ENCODE measurements at places on chromosomes 2 and 18. TPM values are rescaled to one million over a fixed set of nuclear protein-coding genes. Genes with fewer than 3 reads are reported as not detected.

FKBP1B gene
- total RNA-seq: 0.64 TPM

SLC40A1 gene
- total RNA-seq: 1.6 TPM

DNA sequence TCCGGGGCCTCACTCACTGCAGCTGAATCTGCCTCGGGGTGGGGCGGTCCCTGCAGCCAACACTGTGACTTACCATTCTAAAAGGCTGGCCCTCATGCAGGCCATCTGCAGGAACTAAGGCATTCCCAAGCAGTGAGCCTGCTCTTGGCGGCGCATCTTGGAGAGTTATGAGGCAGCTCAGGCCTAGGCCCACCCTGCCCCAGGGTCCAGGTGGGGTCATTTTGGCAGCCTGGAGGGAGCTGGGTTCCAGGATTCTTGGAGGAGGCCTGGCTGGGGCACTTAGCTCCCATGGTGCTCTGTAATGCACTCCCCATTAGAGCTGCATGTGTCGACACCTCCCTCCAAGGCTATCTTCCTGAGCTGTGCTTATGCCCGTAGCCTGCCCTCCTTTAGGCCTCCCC is 14.8 kb upstream of the BIN1 start:
- DNase-seq: no peak

DNA sequence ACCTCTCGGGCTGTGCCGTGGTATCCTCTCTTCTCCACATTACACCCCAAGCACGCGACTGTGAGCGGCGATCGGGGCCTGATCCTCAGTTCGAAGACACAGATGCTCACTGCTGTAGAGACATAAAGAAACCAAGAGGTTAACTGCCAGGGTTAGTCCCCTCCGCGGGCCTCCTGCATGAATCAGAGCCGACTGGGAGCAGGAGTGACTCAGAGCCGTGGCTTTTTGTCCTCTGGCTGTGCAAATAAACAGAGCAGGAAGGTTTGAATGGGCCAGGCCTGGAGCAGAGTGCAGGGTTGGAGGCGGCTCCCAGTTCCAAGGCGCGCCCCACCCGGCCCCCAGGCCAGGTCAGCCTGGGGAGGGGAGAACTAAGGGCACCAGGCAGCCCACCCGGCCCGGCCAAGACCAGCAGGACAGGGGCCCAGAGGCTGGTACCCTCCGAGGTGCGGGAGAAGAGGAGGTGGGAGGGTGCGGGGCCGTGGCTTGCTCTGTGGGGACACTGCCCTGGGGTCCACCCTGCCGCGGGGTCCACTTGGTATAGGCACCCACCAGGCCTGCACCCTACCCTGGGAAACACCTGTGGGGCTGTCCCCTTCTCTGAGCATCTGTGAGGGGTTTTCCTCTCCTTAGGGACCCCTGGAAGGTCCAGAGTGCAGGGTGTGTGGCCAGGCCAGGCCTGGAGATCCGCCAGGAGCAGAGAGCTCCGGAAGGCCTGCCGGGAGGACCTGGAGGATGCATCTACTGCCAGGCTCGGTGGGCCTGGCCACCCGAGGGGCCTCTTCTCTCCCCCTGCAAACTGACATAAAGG is 16.5 kb downstream of the TWIST2 start:
- peak; percentile 50 for DNase-seq

ADCYAP1 gene
- total RNA-seq: not detected

- no peak for DNase-seq
Observed at GRCh38 chr2:217249121-217250012, 389.5 kb upstream of the TNP1 start.

GRCh38 chr2:165251366-165251765 is 12.2 kb downstream of the SCN2A start:
- DNase-seq: no peak

- DNase-seq: no peak
Observed at GRCh38 chr2:141714496-141714895, 416.3 kb downstream of the LRP1B start.

MOCOS gene
- 0.36 TPM for total RNA-seq

- no peak for DNase-seq
Observed at GRCh38 chr2:127362971-127363370, 24.8 kb downstream of the MAP3K2 start.

DNA sequence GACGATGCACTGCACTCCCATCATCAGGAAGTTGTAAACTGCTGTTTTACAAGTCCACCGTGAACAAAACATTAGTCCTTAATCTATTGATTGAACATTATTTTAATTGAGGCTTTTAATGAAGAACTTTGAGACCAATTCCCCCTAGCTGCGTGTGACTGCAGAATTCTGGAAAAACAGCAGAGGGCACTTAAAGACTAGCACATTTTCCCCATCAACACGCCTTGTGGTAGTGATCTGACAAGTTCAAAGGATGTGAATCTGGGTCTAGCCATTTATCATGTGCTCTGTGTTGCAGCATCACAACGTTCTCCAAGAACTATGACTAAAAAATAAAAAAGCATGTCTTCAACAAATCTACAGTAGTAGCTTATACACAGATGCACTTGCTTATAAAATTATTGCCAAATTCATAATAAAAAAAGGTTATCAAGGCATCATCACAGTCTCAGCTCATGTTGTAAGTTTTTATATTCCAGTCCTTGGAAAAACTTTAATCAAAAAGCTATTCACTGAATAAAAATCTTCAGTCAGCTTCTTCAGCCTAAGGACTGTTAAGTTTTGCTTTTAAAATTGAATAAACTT is 35.8 kb downstream of the SKOR2 start:
- DNase-seq: peak; percentile 13

DNA sequence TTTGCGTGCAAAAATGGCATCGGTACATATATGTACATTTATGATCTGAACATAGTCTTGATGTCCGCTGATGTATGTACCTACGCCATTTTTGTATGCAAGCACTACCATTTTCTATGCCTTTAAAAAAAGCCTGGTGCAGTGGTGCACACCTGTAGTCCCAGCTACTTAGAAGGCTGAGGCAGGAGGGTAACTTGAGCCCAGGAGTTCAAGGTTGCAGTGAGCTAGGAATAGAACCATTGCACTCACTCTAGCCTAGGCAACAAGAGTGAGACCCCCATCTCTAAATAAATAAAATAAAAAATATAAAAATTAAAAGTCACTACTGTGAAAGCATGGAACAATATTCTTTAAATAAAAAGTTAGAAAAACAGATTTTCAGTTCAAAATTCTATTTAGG is 16.7 kb downstream of the RAB1A start:
- no peak for DNase-seq

POMC gene
- total RNA-seq: 7.8 TPM

GRCh38 chr18:9992300-9992972 is 78.6 kb downstream of the VAPA start:
- no peak for DNase-seq

DNA sequence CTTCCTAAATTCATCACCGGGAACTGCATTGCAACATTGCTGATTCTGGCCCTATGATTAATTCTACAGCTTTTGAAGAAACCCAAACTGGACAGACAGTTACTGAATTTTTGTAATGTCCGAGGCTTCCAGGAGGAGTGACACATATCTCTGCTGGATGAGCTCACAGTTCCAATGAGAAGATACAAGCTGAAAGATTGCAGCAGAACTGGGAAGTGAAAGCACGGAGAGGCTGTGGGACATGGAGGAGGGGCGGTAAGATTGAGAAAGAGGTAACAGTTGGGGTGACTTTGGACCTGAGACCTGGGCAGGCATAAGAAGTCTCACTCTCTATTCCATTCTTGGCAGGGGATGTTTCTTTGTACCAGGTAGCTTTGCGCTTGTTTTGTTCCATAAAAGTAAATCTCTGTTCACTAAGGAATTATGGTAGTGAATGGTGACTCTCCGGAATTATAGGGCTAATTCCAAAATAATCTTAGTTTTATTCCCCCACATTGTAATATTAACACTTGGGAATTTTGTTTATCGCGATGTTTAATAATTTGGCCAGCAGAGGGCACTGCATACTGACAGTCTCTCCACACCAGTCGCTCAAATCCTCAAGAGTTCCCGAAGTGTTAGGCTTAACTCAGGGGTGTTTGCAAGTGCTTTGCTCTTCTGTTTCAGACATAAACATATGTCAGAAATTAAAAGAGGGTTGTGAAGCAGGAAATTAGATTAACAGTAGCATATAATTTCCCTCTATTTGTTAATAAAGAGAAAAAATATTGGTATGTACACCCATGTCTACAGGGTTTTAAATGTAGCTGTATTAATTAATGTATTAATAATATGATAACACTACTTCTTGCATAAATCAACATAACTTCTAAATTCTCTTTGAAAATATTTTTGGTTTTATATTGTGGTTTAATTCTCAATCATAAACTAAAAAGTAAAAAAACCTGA is 201.4 kb downstream of the SOCS6 start:
- DNase-seq: peak; percentile 23

GRCh38 chr2:196101325-196101991 is 32.8 kb upstream of the DNAH7 start:
- DNase-seq: no peak

DNA sequence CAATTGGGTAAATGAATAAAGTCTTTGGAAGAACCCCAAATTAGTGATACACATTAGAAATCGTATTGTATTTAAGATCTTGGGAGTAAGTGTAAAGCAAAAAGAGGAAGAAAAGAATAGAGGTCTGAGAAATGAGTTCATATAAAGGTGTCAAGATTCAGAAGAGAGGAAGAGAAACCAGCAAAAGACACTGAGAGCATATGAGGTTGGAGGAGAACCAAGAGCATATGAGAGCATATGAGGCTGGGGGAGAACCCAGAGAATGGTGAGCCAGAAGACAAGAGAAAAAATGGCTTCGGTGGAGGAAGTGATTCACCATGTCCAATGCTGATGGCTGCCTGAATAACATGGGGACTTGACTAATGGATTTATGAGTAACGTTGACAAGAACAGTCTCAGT is 620.1 kb upstream of the GCFC2 start:
- no peak for DNase-seq

- peak; percentile 73 for DNase-seq
Observed at GRCh38 chr2:28359222-28360057, 33.2 kb upstream of the FOSL2 start.

GPR45 gene
- total RNA-seq: not detected

- no peak for DNase-seq
Observed at GRCh38 chr2:226985583-226985946, 149.7 kb downstream of the RHBDD1 start.

DNA sequence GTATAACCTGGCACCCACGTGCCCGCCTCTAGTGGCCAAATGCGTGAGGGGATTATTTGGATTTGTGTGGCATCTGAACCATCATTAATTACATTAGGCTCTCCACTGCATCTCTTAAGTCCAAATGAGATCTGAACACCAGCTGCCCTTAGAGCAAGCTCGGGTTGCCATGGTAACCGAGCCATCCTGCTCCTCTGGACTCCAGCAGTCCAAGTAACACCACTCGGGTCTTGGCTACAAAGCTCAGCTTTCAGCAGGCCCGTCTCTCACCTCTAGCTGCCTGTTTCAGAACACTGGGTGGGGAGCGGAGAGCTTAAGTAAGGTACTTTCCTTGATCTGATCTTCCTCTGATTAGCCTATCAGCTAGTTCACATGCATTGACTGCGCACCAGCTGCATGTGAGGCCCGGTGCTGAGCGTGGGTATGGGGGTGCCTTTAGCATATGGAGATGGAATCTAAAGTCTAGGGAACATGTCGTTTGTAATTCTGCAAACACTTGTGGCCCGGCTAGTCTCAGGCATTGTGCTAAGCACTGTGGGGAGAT is 14.1 kb upstream of the CYS1 start:
- no peak for DNase-seq

GRCh38 chr18:13890761-13891361 is 24.5 kb downstream of the MC2R start:
- DNase-seq: no peak

HOXD4 gene
- not detected for total RNA-seq

ITGA4 gene
- total RNA-seq: 62.3 TPM

UGT1A10 gene
- total RNA-seq: not detected

DNA sequence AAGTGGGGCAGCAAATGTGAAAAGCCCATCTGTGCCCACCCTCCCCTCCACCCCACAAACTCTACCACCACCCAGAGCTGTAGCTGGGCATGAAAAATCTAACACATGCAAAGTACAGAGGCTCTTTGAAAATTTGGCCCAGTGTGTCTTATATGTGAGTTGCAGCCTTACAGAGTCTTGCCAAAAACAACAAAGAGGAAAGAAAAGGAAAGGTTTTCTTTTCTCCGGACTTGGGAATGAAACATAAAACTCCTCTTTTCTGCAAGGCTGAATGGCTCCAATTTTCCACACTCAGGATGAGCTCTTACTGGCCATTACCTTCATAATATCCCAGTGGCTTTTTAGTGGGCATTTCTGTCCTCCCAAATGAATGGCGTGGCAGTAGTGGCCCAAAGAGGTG is 27.9 kb upstream of the POU3F3 start:
- no peak for DNase-seq

DNA sequence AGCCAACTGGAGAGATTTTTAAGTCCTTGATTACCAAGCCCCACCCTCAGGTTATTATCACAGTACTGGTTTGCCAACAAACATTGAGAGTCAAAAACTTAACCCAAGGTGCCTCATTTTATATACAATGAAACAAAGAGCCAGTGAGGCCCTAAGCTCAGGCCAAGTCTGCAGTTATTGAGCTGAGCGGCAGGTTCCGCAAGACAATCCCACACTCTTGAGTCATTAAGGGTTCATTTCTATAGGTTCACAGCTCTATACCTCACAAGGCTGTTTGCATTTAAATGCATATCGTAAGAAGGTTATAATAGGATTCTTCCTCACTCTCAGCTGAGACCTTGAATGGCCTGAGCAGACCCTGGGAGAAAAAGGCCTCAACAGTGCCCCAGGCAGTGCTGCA is 268.4 kb upstream of the RGPD4 start:
- DNase-seq: no peak

ST6GAL2 gene
- total RNA-seq: not detected

DNA sequence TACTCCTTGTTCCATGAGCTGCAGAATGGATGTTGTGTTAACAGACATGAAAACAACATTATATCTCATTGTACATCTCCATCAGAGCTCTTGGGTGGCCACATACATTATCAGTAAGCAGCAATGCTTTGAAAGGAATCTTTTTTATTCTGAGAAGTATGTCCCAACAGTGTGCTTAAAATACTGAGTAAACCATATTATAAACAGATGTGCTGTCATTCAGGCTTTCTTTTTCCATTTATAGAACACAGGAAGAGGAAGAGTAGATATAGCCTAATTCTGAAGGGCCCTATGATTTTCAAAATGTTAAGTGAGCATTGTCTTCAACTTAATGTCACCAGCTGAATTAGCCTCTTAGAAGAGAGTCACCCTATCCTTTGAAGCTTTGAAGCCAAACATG is 44.3 kb upstream of the CABYR start:
- no peak for DNase-seq

VPS54 gene
- 2.6 TPM for total RNA-seq

All from activated naive CD4-positive, alpha-beta T cell treated with anti-CD3 and anti-CD28 coated beads, Interleukin-2, amount 50 U/mL, for 72 hours (primary cell).